HFFc6 (cell line): ENCODE measurements at places on chromosomes 1 and 21.

GRCh38 chr1:180173952-180174351, 19.3 kb downstream of the QSOX1 start:
- DNase-seq = no peak

- peak; percentile 30 for DNase-seq
Observed at GRCh38 chr1:164706606-164706987, 147.6 kb downstream of the PBX1 start.

DNA sequence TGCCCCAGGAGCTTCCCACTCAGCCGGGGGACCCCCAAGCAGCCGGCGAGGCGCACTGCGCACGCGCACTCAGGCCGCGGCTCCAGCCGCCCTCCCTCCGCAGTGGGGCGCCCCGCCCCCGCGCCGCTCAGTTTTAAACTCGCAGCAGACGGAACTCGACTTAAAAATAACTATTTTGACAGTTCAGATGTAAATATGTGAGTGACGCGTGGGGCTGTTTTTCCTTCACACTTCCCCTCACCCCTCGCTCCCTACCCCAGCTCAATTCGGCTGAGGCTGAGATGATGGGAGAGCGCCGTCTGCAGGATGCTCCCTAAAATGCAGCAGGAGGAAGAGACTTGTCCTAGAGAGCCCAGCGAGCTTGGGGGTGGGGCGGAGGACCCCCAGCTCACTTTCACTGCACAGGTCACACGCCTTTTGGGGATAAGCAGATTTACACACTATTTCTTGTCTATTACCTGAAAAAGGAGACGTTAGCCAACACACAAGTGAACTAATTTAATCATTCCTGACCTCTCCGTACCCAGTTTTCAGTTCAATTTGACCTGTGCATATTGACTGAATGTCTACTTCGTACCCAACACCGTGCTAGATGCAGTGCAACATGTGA, 8.9 kb upstream of the LEMD1 start:
- DNase-seq = no peak

DNA sequence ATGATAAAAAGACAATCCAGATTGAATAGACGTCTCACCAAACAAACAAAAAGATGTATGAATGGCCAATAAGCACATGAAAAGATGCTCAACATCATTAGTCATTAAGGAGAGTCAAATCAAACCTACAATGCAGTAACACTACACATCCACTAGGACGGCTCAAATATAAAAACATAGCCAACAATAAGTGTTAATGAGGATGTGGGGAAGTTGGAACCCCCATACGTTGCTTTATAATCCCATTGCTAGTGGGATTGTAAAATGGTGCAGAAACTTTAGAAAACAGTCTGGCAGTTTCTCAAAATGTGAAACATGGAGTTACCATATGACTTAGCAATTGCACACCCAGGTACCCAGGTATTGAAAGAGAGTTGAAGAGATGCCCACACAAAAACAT, 14.7 kb upstream of the IL24 start:
- no peak for DNase-seq

GRCh38 chr21:33332143-33332542, 7.4 kb downstream of the IFNAR1 start:
- DNase-seq = no peak
